Activated naive CD8-positive, alpha-beta T cell treated with anti-CD3 and anti-CD28 coated beads, Interleukin-2, amount 10 ng/mL, durations not matched to agents 7 days and 5 days (primary cell): ENCODE measurements at places on chromosomes 5 and 9. TPM values are rescaled to one million over a fixed set of nuclear protein-coding genes. Genes with fewer than 3 reads are reported as not detected.

DNA sequence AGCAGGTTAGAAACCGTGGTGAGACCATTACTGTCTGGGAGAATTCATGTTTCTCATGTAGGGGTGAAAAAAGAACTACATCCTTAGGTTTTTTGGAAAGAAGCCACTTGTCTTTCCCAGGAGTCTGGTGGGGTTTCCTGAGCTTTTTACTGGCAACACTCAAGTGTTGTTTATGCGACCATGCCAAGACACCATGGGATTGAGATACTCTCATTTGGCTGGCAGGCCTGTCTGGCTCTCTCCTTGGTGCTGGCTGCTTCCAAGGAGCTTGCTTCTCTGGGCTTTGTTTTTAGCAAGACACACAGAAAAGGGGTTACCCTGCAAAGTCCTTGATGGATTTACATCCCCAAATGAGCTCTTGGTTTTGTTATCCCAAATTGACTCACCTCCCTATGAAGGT lies 80.9 kb upstream of the ISL1 start:
- no peak overlapping the region for H3K4me3 ChIP-seq
- no peak for DNase-seq
- no peak overlapping the region for H3K27ac ChIP-seq
- no peaks in the 10 kb centered on the region for H3K36me3 ChIP-seq
- H3K4me1 ChIP-seq, result no peaks in the 10 kb centered on the region

GRCh38 chr5:10912435-10912834 lies 151.4 kb upstream of the DAP start:
- peaks cover 4% of the 10 kb centered on the region for H3K27me3 ChIP-seq
- no peak overlapping the region for H3K27ac ChIP-seq
- H3K36me3 ChIP-seq, result no peaks in the 10 kb centered on the region
- H3K4me1 ChIP-seq, result no peaks in the 10 kb centered on the region

- peaks cover 11% of the 10 kb centered on the region for H3K36me3 ChIP-seq
- H3K27ac ChIP-seq, result no peak overlapping the region
- H3K27me3 ChIP-seq, result no peaks in the 10 kb centered on the region
- DNase-seq, result no peak
- peaks cover 13% of the 10 kb centered on the region for H3K4me1 ChIP-seq
- H3K4me3 ChIP-seq, result no peak overlapping the region
Measured at GRCh38 chr9:123872710-123873109, 57.2 kb downstream of the DENND1A start.

DNA sequence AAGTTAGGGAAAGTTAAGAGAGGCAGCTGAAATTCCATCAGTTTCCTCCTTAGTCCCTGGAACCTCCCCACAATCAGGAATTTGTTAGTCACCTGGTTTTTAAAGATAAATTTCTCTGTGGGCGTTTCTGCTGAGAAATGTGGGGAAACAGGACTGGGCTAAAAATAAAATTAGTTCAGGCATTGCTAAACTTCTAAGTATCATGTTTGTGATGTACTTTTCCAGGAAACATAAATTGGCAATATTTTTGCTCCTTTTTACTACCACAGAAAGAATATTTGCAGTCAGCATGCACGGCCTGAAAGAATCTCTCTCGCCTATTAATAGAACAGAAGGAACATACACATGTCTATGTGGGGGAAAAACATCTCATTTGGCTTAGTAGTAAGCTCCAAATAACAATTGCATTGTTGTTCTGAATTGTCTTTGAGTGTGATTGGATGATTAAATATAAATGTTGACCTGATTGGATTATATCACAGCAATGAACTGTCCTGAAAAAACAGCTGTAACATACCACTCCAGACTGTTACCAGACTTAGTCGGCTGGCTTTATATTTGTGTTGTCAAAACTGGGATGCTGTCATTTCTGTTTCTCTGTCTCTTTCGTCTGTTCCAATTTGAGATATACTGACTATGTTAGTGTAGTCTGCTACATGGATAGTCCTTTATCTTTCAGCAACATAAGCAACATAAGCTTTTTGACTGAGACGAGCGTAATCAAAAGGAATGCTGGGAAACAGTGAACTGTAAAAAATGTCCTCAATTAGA lies 12.9 kb downstream of the TJP2 start:
- H3K27me3 ChIP-seq, result peaks cover 3% of the 10 kb centered on the region
- H3K4me3 ChIP-seq, result no peak overlapping the region
- H3K36me3 ChIP-seq, result no peaks in the 10 kb centered on the region
- H3K4me1 ChIP-seq, result peaks cover 6% of the 10 kb centered on the region

GRCh38 chr9:127950513-127951289 lies 13.0 kb upstream of the DPM2 start:
- H3K4me1 ChIP-seq, result peaks cover 46% of the 10 kb centered on the region
- H3K36me3 ChIP-seq, result peaks cover 17% of the 10 kb centered on the region
- no peaks in the 10 kb centered on the region for H3K27me3 ChIP-seq
- H3K27ac ChIP-seq, result peak overlapping the region; percentile 74

DNA sequence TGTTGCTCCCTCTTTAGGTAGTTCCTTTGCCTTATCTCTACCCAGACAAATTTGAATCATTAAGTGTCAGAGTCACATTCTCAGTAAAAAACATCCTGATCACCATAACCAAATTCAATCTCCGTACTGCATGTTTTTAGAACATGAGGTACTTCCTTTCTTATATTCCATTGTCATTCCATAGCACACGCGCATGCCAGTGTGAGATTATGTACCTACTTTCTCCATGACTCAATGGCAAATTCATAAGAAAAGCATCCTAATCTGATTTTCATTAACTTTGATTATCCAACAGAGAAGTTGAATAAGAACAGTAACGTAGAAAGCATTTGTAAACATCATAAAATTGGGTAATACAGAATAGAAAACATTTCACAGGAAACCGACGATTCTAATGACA lies 1118.6 kb upstream of the CDH9 start:
- H3K4me3 ChIP-seq, result no peak overlapping the region
- H3K36me3 ChIP-seq, result no peaks in the 10 kb centered on the region
- H3K27ac ChIP-seq, result no peak overlapping the region

DNA sequence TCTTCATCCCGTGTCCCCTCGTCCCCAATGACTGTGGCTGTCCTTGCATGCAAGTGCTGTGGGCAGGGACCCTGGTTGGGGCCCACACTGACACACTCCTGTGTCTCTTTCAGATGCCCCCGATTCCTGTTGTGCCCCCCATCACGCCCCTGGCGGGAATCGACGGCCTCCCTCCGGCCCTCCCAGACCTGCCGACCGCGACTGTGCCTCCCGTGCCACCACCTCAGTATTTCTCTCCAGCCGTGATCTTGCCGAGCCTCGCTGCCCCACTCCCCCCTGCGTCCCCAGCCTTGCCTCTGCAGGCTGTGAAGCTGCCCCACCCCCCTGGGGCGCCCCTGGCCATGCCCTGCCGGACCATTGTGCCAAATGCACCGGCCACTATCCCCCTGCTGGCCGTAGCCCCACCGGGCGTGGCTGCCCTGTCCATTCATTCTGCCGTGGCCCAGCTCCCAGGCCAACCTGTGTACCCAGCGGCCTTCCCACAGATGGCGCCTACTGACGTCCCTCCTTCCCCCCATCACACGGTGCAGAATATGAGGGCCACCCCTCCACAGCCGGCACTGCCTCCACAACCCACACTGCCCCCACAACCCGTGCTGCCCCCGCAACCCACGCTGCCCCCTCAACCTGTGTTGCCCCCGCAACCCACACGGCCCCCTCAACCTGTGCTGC lies 75.0 kb downstream of the WNK2 start:
- H3K27me3 ChIP-seq, result no peaks in the 10 kb centered on the region
- H3K4me3 ChIP-seq, result no peak overlapping the region
- H3K27ac ChIP-seq, result no peak overlapping the region
- DNase-seq, result peak; percentile 12

DNA sequence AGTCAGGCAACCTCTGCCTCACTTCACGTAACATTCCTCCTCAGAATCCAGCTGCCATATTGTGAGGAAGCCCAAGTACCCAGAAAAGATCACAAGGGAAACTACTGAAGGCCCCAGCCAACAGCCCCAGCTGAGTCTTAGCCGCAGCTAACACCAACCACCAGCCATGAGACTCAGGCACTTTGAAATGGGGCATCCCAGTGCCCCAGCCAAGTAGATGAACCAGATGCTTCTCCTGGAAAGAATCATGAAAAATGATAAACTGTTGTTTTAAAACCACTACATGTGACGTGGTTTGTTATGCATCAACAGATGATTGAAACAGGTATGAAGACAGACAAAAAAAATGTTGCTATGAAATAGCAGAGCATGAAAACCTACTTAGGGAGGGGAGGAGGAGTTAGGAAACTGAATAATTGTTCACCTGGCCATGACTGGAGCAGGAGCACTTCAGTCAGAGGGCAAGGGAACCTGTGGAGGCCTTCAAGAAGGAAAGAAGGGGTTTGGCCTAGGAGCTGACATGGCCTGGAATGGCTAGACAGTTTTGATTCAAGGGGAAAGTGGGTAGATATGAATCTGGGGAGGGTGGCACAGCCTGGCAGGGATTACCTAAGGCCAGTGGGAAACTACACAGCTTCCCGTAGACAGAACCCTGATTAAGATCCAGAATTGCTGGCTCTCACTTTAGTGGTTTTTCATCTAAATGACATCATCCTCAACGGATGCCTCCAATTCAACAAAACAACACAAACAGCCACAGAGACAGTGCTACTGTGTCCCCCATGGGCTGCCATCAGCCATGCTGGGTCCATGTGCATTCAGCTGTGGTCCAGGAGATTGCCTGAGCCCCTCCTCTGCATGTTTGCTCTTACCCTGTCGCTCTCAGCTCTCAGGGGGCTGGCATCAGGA lies 211.6 kb downstream of the SYK start:
- H3K4me3 ChIP-seq, result no peak overlapping the region
- H3K27me3 ChIP-seq, result peaks cover 16% of the 10 kb centered on the region
- DNase-seq, result no peak
- H3K4me1 ChIP-seq, result no peaks in the 10 kb centered on the region
- H3K36me3 ChIP-seq, result peaks cover 4% of the 10 kb centered on the region

GRCh38 chr5:62596691-62597090 lies 18.1 kb downstream of the LRRC70 start:
- H3K4me1 ChIP-seq, result no peaks in the 10 kb centered on the region
- DNase-seq, result no peak
- no peaks in the 10 kb centered on the region for H3K27me3 ChIP-seq
- H3K4me3 ChIP-seq, result no peak overlapping the region

Gene DIPK1B
- 0.11 TPM for total RNA-seq

Gene PRSS3
- total RNA-seq, result not detected

Gene LCN2
- not detected for total RNA-seq

Gene ATP6V0E1
- 131 TPM for total RNA-seq
